ENCODE measurements at places on chromosomes 1 and 21.

GRCh38 chr1:204575221-204576190 is 59.3 kb downstream of the MDM4 start:
- no peak for DNase-seq

DNA sequence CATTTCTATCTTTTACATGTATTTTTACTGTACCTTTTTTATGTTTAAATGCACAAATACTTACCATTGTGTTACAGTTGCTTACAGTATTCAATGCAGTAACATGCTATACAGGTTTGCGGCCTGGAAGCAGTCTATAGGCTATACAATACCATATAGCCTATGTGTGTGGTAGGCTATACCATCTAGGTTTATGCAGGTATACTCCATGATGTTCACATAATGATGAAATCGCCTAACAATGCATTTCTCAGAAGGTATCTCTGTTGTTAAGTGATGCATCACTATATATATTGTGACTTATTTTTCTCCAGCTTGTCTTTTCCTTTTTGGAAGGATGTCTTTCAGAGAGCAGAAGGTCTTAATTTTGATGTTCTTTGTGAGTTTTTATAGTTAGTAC is 103.5 kb downstream of the MAST2 start:
- DNase-seq = no peak

DNA sequence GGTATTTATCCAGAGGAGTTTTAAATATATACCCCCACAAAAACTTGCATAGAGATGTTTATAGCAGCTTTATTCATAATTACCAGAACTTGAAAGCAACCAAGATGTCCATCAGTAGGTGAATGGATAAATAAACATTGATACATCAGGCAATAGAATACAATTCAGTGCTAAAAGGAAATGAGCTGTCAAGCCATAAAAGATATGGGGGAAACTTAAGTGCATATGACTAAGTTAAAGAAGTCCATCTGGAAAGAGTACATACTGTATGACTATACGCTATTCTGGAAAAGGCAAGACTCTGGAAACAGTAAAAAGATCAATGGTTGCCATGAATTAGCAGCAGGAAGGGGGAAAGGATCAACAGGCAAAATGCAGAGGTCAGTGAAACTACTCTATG is 366.7 kb downstream of the HHIPL2 start:
- no peak for DNase-seq

DNA sequence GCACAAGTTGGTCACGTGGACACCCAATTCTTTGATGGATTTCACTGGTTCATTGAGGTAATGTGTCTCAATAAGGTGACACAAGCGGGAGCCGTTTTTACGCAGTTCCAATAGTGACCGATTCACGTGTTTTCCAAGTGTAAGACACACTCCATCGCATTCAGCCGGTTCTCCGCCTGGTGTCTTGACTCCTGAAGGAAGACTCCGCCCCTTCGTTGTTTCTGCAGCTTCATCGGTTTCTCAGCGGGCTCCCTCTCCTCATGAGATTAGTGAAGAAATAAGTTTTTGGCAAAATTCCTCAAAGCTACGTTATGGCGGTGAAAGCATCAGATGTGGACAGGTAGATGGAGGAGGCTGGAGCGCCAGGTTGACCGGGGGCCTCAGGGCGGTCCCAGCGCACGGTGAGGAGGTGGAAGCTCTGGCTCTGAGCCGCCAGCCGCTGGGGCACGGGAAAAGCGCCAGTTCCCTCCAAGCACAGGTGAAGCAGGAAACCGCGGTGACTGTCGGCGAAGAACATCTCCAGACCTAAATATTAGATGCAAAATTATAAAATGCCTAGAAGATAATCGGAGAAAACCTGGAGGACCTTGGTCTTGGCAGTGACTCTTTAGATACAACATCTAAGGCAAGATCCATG is 21.0 kb downstream of the CD2 start:
- no peak for DNase-seq

GRCh38 chr1:3225661-3226060 is 156.7 kb downstream of the PRDM16 start:
- no peak for DNase-seq

DNA sequence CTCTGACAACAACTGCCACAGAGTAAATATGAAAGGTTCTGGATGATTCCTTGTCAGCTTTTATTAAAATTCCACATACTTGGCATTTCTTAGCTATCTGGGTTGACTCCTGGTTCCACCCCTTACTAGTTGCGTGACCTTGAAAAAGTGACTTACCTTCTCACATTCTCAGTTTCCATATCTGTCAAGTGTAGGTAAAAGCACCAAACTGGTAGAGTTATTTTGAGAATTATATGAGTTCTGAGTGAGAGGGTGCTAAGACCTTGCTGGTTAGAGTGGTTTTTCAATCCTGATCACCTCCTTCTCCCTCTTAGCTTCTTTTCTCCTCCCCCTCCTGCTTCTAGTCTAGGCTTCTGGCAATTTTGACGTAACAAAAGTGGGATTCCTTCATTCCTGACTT is 83.4 kb upstream of the ABCD3 start:
- DNase-seq = no peak

- DNase-seq = no peak
Observed at GRCh38 chr1:232404981-232405731, 224.8 kb downstream of the SIPA1L2 start.

GRCh38 chr21:38486706-38487105 is 11.6 kb downstream of the ERG start:
- DNase-seq = no peak

- peak; percentile 79 for DNase-seq
Observed at GRCh38 chr1:12549460-12550349, 68.3 kb downstream of the DHRS3 start.

DNA sequence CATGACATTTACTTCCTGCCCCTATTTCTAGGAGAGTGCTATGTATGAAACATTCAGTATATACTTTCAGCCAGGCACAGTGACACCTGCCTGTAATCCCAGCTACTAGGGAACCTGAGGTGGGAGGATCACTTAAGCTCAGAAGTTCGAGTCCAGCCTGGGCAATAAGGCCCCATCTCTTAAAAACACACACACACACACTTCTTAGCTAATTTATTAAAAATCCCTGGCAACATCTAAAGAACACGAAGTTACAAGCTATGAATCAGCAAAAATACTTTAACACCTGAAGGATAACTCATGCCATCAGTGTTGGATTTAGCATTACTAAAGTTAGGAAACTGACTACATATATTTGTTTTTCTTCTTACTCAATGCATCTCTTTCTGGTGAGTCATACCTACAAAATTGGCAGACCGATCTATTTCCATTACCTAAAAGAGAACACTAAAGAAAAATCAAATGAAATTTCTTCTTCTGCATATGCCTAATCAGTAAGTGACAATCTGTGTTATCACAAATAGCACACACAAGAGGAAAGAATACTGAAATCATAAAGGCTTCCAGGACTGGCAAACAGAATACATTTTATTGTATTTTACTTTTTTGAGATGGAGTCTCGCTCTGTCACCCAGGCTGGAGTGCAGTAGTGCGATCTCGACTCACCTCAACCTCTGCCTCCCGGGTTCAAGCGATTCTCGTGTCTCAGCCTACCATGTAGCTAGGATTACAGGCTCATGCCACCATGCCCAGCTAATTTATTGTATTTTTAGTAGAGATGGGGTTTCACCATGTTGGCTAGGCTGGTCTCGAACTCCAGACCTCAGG is 41.4 kb downstream of the RNF115 start:
- peak; percentile 89 for DNase-seq

DNA sequence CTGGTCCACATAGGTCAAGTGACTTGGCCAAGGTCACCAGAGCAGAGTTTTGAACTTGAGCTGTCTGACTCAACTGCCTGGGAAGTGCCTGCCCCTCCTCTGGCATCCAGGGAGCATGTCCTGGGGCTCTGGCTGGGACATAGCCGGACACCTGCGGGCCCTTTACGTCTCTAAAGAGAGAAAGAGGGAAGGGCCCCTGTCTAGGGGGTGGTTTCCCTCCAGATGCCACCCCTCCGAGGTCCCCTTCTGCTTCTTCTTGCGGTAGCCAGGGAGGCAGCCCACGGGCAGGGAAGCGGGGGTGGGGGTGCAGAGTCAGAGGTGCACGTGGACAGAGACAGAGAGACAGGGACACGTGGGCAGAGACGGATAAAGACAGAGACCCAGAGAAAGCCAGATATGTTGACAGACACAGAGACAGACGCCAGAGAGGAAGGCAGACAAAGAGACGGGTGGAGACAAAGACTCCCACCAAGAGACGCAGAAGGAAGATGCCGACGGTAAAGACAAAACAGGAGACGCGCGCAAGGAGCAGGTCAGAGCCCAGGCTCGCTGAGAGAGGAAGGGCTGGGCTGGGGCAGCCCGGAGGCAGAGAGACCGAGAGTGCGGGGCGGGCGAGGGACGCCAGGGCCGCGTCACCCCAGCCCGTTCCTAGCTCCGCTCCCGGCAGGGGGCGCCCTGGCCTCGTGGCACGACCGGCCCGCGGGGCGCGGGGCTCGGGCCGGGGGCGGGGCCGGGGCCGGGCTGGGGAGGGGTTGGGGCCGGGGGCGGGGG is 458 bp upstream of the ALPL start:
- no peak for DNase-seq

GRCh38 chr1:28359592-28360239 is 9.8 kb upstream of the PHACTR4 start:
- DNase-seq = peak; percentile 76

DNA sequence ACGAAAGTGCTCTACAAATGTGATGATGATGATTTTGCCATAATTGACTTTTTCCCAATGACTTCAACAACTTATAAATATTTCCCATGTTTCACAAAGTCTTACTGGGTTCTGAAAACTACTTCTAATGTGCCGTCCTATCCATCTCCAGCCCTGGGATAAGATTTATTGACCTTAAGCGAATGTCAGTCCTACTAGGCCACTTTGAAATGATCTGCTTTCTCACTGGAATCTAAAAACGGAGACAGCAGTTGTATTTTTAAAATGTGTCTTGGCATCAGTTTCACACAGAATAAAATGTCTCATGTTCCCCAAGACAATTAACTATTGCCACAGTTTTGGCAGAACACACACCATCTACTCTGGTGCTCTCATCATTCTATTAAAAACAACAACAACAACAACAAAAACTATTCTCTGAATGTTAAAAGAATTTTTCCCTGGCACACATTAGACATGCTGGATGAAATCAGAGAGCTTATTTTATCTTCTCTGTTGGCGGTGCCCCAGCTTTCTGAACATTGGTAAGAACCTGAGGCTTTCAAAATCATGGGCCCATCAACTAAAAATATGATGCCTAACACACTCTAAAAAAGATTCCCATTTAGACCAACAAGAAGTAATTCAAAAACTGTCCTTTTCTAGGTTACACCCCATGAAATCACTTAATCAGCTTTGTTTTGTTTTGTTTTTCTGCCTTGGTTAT is 23.1 kb upstream of the DNASE2B start:
- no peak for DNase-seq

DNA sequence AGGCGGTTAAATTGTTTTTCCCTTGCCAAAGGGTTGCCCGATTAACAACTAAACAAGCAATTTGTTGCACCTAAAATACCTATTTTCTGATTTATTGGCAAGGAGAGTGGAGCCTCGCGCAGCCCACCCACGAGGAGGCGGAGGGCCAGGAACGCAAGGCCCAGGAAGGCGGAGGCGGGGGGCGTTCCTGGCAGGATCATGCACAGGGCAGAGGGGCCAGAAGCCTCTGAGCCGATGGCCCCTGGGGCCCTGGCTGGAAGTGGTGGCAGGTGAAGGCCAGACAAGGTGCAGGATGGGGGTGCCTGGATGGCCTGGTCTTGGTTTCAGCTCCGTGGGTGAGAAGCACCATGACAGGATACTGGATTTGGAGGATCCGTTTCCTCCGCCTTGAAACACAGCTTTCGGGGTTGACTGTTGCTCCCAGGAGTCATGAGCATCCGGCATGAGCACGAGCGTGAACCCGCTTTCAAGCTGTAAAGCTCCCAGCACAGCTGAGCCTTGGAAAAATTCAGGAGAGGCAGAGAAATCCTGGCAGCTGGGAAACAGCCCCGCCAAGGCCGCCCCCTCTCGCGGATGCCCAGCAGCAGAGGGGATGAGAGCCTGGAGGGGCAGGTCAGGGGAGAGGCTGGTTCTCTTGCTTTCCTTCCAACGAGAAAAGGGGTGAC is 35.0 kb downstream of the AJAP1 start:
- DNase-seq = no peak

DNA sequence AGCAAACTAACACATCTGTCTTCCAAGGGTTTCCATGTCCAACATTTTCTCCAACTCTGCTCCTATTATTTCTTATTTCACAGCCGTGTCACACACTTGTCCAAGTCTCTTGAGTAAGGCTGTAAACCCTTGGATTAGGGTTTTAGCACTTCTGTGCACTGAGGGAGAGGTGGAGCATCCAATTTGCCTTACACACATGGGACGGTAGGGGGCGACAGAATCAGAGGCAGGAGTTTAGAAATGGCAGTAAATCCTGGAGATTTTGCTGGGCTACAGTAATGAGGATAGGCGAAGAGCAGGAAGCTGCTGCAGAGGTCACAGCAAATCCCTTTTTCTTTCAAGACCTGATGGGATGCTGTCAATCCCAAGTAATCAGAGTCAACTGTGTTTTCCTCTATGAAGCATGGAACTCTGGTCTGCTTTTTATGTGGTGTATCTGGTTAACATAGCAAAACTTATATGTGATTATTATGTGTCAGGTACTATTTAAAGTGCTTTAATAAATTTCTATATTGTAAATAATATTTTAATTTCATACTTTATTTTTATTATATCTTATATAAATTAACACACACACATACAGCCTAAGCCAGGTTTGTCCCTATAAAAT is 15.4 kb upstream of the LCE5A start:
- DNase-seq = peak; percentile 34

DNA sequence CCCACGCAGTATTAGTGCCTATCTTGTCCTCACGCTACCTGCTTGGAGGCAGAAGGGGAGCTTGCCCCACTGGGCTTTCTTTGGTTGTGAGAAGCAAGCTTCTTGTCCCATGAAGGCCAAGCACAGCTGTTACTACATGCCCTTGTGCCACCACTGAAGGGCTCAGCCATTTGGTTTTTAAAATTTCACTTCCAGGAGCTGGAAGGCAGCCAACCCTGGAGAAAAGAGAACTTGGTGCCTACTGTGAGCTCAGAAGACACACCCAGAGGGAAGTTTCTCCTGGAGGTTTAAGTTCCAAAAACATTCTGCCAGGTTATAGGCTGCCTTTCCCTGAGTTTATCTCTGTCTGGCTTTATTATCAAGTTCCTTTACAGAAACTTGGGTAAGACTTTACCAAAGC is 187.4 kb downstream of the SLC35F3 start:
- DNase-seq = no peak

- no peak for DNase-seq
Observed at GRCh38 chr1:3112526-3112925, 43.5 kb downstream of the PRDM16 start.

- DNase-seq = no peak
Observed at GRCh38 chr1:88943241-88943640, 49.2 kb downstream of the KYAT3 start.

- no peak for DNase-seq
Observed at GRCh38 chr1:167191958-167192357, 28.7 kb upstream of the POU2F1 start.

DNA sequence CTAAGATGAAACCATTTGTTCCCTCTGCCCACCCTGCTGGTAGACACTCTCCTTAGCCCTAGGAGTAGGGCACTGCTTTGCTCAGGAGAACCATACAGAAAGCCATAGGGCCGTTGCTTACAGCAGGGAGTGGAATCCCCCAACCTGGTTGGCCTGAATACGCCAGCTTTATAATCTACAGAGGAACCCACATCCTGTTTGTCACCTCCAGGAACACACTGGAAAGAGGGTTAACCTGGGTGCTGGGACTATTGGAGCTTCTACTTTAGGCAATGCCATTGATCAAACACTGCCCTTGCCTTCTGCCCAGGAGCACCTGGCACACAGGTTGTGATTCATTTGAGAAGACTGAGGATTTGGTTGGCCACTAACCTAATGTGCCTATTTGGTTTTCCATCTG is 124.8 kb downstream of the TNR start:
- no peak for DNase-seq
